Fibroblast of pulmonary artery (primary cell): ENCODE measurements at places on chromosomes 5 and 9.

DNA sequence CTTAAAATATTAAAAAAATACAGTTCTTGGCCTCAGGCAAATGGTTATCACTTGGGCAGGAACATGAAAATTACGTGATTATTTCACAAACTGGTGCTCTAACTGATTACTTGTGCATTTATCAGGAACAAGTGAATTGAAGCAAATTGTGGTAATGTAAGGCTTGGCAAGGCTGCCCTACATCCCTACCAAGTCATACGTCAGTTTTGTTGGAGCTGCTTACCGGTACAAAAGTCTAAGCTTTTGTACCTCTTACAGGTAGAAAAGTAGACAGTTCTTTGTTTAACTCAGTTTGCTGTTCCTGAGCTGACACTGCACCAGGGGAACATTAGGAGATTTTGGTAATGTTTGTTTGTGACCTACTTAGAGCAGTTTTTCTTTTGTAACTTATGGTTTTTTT lies 2.2 kb downstream of the G3BP1 start:
- no peak for DNase-seq

GRCh38 chr9:1871626-1872419 lies 143.3 kb upstream of the SMARCA2 start:
- peak; percentile 1 for DNase-seq

DNA sequence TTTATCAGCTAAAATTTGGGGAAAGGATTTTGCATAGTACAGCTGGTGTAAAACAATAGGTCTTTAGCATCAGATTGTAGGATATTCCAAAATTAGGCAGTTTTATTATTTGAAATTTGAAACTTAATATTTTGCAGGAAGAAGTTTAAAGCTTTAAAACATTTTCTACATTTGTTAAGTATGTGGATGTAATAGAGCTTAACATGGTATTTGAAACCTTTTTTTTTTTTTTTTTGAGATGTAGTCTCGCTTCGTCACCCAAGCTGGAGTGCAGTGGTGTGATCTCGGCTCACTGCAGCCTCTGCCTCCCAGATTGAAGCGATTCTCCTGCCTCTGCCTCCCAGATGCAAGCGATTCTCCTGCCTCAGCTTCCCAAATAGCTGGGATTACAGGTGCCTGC lies 2.9 kb downstream of the DENND4C start:
- no peak for DNase-seq

- DNase-seq: peak; percentile 87
Observed at GRCh38 chr9:89021154-89021803, 30.0 kb downstream of the S1PR3 start.

DNA sequence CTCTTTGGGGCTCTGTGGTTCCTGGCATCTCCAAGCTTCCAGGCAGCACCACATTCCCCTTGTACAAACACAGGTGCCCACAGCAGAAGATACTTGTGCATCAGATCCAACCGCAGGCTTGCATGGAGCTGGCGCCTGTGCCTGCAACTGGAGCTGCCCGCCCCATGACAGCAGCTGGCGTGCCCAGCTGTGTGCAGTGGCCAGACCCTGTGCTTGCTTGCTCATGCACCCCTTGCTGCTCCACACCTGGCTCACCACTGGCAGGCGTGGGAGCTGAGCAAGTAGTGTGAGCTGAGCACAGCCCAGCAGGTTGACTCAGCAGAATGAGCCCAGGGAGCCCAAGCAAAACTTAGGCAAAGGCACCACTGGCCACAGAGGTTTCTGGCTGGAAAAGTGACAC lies 84.4 kb upstream of the STARD4 start:
- no peak for DNase-seq

GRCh38 chr5:87231037-87231808 lies 36.5 kb upstream of the RASA1 start:
- DNase-seq: peak; percentile 57
